ENCODE measurements at places on chromosomes 11 and 22.
A peak's percentile ranks its signal among the peaks of the same experiment; 100 is the strongest.

DNA sequence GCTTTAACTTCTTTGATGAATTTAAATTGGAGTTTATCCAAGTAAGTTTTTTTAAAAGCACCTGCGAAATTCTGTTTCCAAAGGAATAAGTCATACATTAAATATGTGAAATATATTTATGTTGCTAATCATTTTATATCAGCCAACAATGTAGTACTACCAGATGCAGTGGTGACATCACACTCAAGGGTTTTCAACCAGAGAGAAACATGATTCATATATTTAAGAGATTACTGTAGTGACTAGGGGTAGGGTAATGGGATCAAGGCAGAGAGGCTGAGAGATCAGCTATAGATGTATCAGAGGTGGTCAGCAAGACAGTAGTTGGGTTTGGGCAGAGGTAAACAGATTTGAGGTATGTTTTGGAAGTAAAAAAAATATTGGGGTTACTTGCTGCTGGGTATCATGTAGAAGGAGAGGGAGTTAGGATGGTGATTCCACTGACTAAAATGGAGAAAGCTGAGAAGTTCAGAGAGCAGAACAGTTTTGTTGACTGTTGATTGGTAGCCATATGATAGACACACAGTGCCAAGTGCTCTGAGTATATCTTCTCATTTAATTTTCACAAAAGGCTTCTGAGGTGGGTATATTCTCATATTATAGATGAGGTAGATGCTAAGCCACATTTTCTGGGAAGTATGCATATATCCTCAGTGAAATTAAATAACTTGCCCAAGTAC lies 39.4 kb downstream of the CEP57 start:
- no peak for DNase-seq

DNA sequence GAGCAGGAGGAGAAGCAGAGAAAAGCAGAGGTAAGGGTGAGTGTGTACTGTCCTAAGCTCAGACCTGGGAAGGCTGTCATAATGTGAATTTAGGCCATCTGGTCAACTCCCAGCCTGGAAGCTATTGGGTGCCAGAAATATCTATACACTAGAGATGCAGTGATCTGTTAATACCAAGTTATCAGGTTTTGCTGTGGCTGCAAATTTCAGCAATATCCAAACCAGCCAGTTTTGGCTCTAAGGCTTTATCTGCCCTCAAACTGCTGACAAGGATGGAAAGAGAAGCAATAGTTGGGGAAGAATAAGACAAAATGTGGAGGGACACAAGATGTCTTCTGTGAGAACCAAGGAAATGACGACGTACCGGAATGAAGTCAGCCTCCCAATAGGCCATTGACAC lies 62.9 kb downstream of the CYB5R2 start:
- DNase-seq, result no peak

DNA sequence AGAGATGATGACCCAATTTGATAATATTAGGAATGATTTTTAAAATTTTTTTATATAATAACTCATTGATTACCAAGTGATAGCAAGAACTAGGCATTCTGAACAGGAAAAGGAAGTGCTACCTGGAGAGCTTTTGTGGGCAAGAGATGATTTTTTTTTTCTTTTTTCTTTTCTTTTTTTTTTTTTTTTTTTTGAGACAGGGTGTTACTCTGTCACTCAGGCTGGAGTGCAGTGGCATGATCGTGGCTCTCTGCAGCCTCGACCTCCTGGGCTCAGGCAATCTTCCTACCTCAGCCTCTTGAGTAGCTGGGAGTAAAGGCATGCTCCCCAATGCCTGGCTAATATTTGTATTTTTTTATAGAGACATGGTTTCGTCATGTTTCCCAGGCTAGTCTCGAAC lies 40.4 kb downstream of the TNRC6B start:
- DNase-seq, result no peak

DNA sequence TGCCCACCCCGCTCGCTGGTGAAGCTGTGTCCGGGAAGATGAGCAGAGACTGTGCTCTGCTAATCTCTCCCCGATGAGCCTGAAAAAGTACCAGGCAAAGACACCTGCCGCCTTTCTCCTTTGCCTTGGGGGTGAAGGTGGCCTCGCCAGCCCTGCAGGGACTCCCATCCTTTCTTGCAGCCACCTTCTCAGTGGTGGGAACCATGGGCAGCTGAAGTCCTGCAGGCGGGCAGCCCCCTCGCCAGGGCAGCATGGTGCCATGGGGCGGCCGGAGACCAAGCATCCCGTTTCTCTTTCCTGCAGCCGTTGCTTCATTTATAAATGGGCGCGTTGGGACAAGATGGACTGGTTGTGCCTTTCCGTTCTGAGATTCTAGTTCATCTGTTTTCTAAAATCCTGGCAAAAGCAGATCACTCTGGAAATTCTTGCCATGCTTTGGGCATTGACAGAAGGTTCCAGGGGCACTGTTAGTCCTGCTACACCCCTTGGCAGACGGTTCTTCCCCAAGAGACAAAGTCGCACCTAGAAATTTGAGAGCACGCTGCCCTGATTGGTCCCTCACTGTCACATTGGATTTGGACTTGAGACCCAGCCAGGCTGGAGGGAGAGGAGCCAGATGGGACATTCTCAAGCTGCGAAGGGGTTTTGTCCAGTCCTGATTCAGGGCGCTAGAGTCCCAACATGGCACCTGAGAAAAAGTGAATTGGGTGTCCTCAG lies 7.5 kb downstream of the CTTN start:
- DNase-seq, result no peak

DNA sequence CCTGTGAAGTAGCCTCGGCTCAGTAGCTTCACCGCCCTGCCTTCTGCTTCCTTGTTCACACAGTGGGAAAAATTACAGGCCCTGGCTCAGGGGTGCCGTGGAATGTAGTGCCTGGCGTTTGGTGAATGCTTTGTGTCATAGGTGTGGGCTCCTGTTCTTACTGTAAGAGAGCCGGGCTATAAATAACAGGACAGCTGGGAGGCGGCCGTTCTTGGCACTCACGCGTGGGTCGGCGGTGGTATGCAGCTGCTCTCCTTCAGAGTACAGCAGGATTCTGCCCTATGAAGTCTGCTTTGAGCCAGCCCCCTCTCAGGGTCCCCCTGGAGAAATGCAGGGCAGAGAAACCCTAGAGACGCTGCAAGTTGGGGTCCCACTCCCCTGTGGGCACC lies 84.2 kb downstream of the CTTN start:
- no peak for DNase-seq

GRCh38 chr22:44916281-44917231 lies 93.2 kb downstream of the PHF21B start:
- no peak for DNase-seq

- DNase-seq, result no peak
Measured at GRCh38 chr11:57143459-57143858, 38.3 kb upstream of the LRRC55 start.

DNA sequence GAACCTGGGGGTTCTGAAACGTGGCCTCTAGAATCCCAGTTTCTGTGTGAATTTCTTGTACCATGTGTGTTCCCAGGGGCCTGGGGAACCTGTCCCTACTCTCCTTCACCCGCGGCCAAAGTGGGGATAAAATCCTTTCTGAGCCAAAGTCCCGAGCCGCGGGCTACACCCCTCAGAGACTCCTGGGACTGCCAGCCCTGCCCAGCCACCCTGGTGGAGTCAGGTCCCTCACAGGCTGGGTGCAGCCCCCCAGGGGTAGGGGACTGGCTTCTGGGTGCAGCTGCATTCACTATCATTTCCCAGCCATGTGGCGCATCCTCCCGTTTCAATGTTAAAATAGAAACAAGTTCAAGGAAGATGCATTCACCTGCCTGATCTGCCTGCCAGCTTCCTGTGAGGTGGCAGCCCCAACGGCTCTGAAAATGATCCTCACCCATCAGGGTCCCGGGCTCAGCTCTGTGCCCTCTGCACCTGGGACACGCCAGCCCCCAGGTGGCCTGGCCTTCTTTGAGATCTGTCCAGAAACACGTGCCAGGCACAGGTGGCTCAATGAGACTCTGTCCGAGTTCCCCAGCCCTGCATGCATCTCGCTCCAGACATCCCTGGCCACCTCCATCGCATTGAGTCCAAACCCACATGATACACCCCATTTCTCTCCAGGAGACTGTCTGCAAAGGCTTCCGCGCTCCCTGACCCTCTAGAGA lies 338.8 kb downstream of the CTTN start:
- DNase-seq, result no peak

GRCh38 chr11:1873048-1873812 lies 18.5 kb downstream of the PRR33 start:
- peak; percentile 8 for DNase-seq

GRCh38 chr11:94650756-94651155 lies 83.6 kb downstream of the PIWIL4 start:
- DNase-seq, result no peak

GRCh38 chr11:23090659-23091058 lies 230.4 kb upstream of the CCDC179 start:
- DNase-seq, result no peak

DNA sequence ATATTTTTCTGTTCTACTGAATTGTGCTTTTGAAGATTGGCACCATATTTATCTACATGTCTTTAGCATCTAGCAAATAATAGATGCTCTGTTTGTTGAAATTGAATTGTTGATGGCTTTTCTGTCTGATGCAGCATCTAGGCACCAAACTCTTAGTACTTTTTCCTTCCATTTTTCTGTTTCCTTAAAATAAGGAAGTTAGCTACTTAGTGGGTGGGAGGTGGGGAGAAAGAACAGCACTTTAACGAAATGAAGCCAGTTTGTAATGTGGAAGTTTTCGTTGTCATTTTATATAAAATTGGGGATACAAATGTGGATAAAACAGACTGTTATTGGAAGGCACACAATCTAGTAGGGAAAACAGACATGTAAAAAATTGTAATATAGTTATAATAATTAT lies 76.6 kb downstream of the HIPK3 start:
- DNase-seq, result no peak

- no peak for DNase-seq
Measured at GRCh38 chr22:48334971-48335370, 1492.7 kb downstream of the BRD1 start.

GRCh38 chr11:103789952-103790351 lies 246.5 kb upstream of the DDI1 start:
- DNase-seq, result no peak

GRCh38 chr11:92651159-92651558 lies 318.3 kb upstream of the MTNR1B start:
- DNase-seq, result no peak

- DNase-seq, result no peak
Measured at GRCh38 chr11:14821031-14821430, 71.0 kb downstream of the CYP2R1 start.

DNA sequence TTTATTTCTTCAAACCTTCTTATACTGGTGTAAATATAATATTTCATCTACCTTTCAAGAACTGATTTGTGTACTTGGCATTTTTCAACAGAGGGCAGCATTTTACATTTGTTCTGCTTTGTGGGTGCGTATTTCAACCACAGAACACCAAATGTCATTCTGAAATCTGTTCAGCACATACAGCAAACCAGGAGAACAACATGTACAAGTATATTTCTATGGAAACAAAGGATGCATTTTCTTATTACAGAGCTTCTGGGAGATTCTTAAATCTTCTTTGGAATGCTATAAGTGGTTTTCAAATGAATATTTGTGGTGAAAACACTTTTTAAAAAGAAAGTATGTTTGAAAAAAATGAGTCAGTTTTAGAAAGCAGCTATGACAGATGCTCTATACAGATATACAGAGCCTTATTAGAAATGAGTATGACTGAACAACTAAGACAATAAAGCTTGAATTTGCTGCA lies 946.0 kb downstream of the FAM181B start:
- no peak for DNase-seq

GRCh38 chr22:35409783-35410662 lies 10.1 kb downstream of the MCM5 start:
- no peak for DNase-seq
